ENCODE measurements at places on chromosomes 4 and X. TPM values are rescaled to one million over a fixed set of nuclear protein-coding genes. Genes with fewer than 3 reads are reported as not detected.

- H3K4me3 ChIP-seq: no peak overlapping the region
- DNase-seq: no peak
Measured at GRCh38 chr4:40363945-40364344, 28.8 kb downstream of the CHRNA9 start.

GRCh38 chr4:78031417-78031950, 25.6 kb upstream of the FRAS1 start:
- H3K27me3 ChIP-seq: no peaks in the 10 kb centered on the region
- no peaks in the 10 kb centered on the region for H3K36me3 ChIP-seq
- no peak overlapping the region for H3K27ac ChIP-seq
- no peaks in the 10 kb centered on the region for H3K4me1 ChIP-seq
- DNase-seq: no peak
- no peak overlapping the region for H3K4me3 ChIP-seq

- no peak overlapping the region for H3K4me3 ChIP-seq
- H3K4me1 ChIP-seq: peaks cover 14% of the 10 kb centered on the region
- no peak overlapping the region for H3K27ac ChIP-seq
- no peak for DNase-seq
Measured at GRCh38 chr4:184802697-184803015, 23.1 kb downstream of the ACSL1 start.

- H3K27ac ChIP-seq: no peak overlapping the region
- DNase-seq: no peak
- H3K4me1 ChIP-seq: peaks cover 19% of the 10 kb centered on the region
- H3K36me3 ChIP-seq: peaks cover 3% of the 10 kb centered on the region
- no peak overlapping the region for H3K4me3 ChIP-seq
Measured at GRCh38 chrX:134792077-134792476, 133.8 kb upstream of the PLAC1 start.

- H3K4me1 ChIP-seq: no peaks in the 10 kb centered on the region
- H3K4me3 ChIP-seq: no peak overlapping the region
- no peaks in the 10 kb centered on the region for H3K36me3 ChIP-seq
- no peaks in the 10 kb centered on the region for H3K27me3 ChIP-seq
- no peak for DNase-seq
Measured at GRCh38 chr4:167784826-167785225, 307.5 kb upstream of the ANXA10 start.

DNA sequence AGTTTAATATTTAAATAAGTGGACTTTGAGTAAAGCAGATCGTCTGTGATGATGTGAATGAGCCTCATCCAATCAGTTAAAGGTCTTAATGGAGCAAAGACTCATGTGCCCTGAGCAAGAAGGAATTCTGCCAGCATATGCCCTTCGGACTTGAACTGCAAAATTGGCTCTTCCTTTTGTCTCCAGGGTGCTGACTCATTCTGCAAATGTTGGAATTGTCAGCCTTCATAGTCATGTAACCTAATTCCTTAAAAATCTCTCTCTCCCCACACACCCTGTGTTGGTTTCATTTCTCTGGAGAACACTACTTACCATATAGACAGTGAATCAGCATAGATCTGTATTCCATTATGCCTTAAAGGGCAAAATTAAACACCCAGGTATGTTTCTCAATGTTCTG, 609.8 kb upstream of the GALNTL6 start:
- H3K4me1 ChIP-seq: no peaks in the 10 kb centered on the region
- no peaks in the 10 kb centered on the region for H3K27me3 ChIP-seq
- DNase-seq: no peak
- no peak overlapping the region for H3K27ac ChIP-seq
- no peaks in the 10 kb centered on the region for H3K36me3 ChIP-seq

DNA sequence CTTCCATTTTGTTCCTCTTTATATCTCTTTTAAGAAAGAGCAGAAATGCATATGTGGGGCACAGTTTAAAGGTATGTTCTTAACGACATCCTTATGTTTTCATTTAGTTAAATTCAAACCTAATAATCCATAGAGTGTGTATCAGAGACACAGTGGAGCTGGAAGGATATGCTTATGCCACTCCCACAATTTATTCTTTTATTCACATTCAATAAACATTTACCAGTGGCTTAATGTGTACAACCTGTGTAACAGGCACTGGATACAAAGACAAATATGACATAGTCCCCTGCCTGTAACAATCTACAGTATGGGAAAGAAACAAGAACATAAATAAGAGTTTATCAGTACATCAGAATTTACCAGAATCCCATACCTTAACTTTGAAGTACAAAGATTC, 22.4 kb upstream of the CORIN start:
- no peaks in the 10 kb centered on the region for H3K36me3 ChIP-seq
- no peaks in the 10 kb centered on the region for H3K4me1 ChIP-seq
- no peak overlapping the region for H3K27ac ChIP-seq
- DNase-seq: no peak

- H3K27ac ChIP-seq: no peak overlapping the region
- DNase-seq: no peak
- H3K4me1 ChIP-seq: no peaks in the 10 kb centered on the region
- H3K36me3 ChIP-seq: no peaks in the 10 kb centered on the region
Measured at GRCh38 chrX:30488092-30488491, 89.5 kb downstream of the TASL start.

DNA sequence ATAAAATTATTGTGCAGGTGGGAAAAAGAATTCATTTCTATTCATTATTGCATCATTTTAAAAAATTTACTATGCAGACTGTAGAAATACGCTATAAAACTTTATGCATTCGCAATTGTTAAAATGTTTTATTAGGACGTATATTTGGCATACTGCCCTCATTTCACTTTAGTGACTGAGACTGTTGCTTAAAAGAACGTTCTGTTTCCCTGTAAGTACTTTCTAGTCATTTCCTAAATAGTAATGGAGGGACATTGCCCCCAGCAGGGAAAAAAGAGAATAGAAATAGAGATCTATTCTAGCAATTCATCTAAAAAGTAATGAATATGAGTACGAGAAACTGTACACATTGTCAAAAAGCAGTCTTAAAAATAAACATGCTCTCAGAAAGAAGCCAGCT, 1295.8 kb upstream of the TENM3 start:
- no peaks in the 10 kb centered on the region for H3K36me3 ChIP-seq
- H3K27me3 ChIP-seq: no peaks in the 10 kb centered on the region
- H3K27ac ChIP-seq: no peak overlapping the region

DNA sequence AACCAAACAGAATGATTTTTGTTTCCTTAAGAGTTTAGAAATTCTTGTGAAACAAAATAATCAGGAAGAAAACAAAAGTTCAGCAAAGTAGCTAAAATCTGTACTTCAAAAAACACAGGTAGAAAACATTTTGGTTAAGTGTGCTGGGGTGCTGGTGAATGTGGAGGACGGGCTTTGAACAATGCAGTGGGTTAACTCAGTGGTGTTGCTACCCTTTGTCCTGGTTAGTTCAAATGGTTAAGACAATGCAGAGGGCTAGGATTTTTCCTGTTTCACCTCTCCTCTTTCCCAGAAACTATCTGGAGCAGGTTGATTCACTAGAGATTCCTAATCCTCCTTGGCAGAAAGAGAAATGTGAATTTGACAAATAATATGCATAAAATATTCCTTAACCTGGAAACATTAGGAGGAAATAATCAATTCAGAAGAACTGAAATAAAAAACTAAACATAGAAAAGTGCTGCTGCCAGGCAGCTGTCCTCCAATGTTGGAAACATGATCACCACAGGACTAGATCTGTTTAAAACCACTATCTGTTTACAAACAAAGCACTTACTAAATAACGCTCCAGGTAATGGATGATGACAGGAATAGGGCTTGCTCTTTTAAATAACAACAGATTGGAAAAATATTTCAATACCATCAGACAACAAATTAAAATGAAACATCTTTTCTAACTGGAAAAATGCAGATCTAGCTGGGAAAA, 148.9 kb downstream of the MAML3 start:
- no peaks in the 10 kb centered on the region for H3K36me3 ChIP-seq
- no peak overlapping the region for H3K4me3 ChIP-seq
- no peak for DNase-seq
- H3K27ac ChIP-seq: no peak overlapping the region
- peaks cover 1% of the 10 kb centered on the region for H3K4me1 ChIP-seq

- H3K36me3 ChIP-seq: no peaks in the 10 kb centered on the region
- H3K4me1 ChIP-seq: no peaks in the 10 kb centered on the region
- H3K27ac ChIP-seq: no peak overlapping the region
- no peak for DNase-seq
- H3K27me3 ChIP-seq: no peaks in the 10 kb centered on the region
Measured at GRCh38 chr4:141524116-141524515, 112.3 kb upstream of the IL15 start.

- peaks cover 2% of the 10 kb centered on the region for H3K27me3 ChIP-seq
- H3K4me3 ChIP-seq: no peak overlapping the region
- H3K27ac ChIP-seq: no peak overlapping the region
- DNase-seq: no peak
Measured at GRCh38 chr4:169341490-169341889, 70.7 kb upstream of the SH3RF1 start.

DNA sequence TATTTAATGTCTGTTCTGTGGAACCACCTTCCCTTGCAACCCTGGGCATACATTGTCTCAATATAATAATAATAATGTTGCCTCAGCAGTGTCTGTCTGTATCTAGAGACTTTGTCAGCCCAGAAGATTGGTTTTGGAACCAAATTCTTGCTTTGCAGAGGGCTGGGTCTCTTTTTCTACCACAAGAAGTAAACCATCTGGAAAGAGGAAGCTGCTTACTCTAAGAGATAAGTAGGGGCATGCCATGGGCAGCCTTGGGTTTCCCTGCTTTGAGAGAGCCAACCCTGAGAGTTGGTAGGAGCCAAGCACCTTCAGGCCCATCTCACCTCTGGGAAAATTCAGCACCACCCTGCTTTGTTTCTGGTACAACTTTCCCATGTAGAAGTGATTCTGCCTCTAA, 27.0 kb downstream of the TMEM31 start:
- H3K27ac ChIP-seq: no peak overlapping the region
- no peaks in the 10 kb centered on the region for H3K4me1 ChIP-seq
- H3K27me3 ChIP-seq: no peaks in the 10 kb centered on the region
- H3K36me3 ChIP-seq: no peaks in the 10 kb centered on the region
- H3K4me3 ChIP-seq: no peak overlapping the region
- no peak for DNase-seq

DNA sequence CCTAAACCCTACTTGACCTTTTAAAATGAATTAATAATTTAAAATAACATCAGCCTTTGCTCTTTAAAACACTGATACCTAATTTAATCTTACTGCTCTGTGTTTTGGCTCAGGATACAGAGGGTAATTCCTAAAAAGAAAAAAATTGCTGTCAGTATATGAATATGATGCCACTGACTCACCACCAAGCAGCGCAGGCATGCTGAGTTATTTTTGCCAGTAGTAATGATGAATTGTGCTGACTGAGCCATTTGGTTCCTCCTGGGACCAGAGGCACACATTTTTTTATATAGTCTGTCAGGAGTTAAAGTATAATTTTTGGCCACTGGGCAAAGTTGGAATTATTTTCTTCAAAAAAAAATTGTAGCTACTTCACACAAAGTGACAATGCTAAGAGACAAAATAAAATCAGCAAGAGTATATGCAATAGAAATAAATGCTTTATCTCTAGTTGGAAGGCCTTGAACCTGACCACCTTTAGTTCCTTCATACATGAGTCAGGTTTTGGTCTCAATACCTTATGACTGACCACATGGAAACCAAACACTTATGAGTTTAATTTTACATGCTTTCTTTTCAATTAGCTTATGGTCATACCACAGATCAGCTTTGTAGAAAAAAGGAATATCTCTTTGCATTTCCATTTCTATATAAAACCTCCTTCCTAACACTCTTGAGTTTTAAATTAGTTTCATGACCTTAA, 115.1 kb downstream of the PPP3CA start:
- no peak overlapping the region for H3K4me3 ChIP-seq
- H3K27ac ChIP-seq: no peak overlapping the region
- peaks cover 36% of the 10 kb centered on the region for H3K4me1 ChIP-seq
- H3K27me3 ChIP-seq: no peaks in the 10 kb centered on the region
- DNase-seq: no peak

DNA sequence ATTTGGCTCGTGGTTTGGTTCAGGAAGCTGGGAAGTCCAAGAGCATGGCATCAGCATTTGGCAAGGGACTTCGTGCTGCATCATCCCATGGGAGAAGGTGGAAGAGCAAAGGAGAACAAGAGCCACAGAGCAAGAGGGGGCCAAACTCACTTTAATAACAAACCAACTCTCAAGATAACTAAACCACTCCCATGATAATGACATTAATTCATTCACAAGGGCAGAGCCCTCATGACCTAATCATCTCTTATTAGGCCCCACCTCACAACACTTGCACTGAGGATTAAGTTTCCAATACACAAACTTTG, 113.4 kb upstream of the ATXN3L start:
- H3K27me3 ChIP-seq: no peaks in the 10 kb centered on the region
- H3K4me1 ChIP-seq: peaks cover 9% of the 10 kb centered on the region
- H3K4me3 ChIP-seq: no peak overlapping the region

- H3K4me1 ChIP-seq: peaks cover 22% of the 10 kb centered on the region
- H3K27me3 ChIP-seq: no peaks in the 10 kb centered on the region
- peak; percentile 48 for DNase-seq
- peak overlapping the region; percentile 13 for H3K4me3 ChIP-seq
- no peak overlapping the region for H3K27ac ChIP-seq
Measured at GRCh38 chrX:40543661-40544328, 37.0 kb upstream of the ATP6AP2 start.

GRCh38 chr4:15586066-15586465, 69.1 kb downstream of the FBXL5 start:
- no peaks in the 10 kb centered on the region for H3K27me3 ChIP-seq
- H3K4me3 ChIP-seq: no peak overlapping the region
- no peak overlapping the region for H3K27ac ChIP-seq
- H3K4me1 ChIP-seq: peaks cover 23% of the 10 kb centered on the region

- H3K4me1 ChIP-seq: no peaks in the 10 kb centered on the region
- no peaks in the 10 kb centered on the region for H3K36me3 ChIP-seq
- H3K4me3 ChIP-seq: no peak overlapping the region
- no peaks in the 10 kb centered on the region for H3K27me3 ChIP-seq
Measured at GRCh38 chr4:28427306-28428085, 1566.9 kb downstream of the STIM2 start.

- no peak for DNase-seq
- no peak overlapping the region for H3K27ac ChIP-seq
- no peaks in the 10 kb centered on the region for H3K4me1 ChIP-seq
- H3K27me3 ChIP-seq: no peaks in the 10 kb centered on the region
- H3K36me3 ChIP-seq: no peaks in the 10 kb centered on the region
Measured at GRCh38 chrX:28609917-28610613, 22.8 kb downstream of the IL1RAPL1 start.

DNA sequence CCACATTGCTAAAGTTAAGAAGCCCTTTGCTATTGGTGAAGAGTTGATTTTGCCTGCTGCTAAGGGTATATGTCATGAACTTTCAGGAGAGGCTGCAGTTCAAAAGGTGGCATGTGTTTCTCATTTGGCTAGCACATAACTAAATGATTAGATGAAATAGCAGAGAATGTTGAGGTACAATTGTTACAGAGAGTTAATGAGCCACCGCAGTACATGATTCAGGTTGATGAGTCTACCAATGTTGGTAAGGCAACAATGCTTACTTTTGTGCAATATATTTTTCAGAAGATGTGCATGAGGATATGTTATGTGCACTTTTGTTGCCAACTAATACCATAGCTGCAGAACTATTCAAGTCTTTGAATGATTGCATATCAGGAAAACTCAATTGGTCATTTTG, 21.1 kb upstream of the CXCL2 start:
- peaks cover 7% of the 10 kb centered on the region for H3K27me3 ChIP-seq
- no peak for DNase-seq
- H3K27ac ChIP-seq: no peak overlapping the region
- H3K4me3 ChIP-seq: no peak overlapping the region
- no peaks in the 10 kb centered on the region for H3K4me1 ChIP-seq
- no peaks in the 10 kb centered on the region for H3K36me3 ChIP-seq

The SYTL4 gene
- total RNA-seq: not detected

The CT55 gene
- total RNA-seq: not detected

The FREM3 gene
- total RNA-seq: not detected

The CPEB2 gene
- 15.8 TPM for total RNA-seq

The CXCL10 gene
- total RNA-seq: not detected

The RTL3 gene
- not detected for total RNA-seq

The LDOC1 gene
- total RNA-seq: 5.3 TPM

Data from naive thymus-derived CD8-positive, alpha-beta T cell (primary cell).